SJSA1 (cell line): ENCODE measurements at places on chromosomes 16 and 17. TPM values are rescaled to one million over a fixed set of nuclear protein-coding genes. Genes with fewer than 3 reads are reported as not detected.

The TP53TG3F gene
- not detected in 2 replicates for total RNA-seq

The HASPIN gene
- total RNA-seq = 5.8 and 16.2 TPM in 2 replicates

The CTRB1 gene
- total RNA-seq = not detected in 2 replicates

The CD7 gene
- total RNA-seq = not detected in 2 replicates

The CHP2 gene
- not detected in 2 replicates for total RNA-seq

GRCh38 chr16:2983706-2984136, 3.5 kb upstream of the PKMYT1 start:
- H3K27ac ChIP-seq = no peak overlapping the region
- 0 out of 2 replicates have a peak overlapping the region, but pooled peaks have one; percentile 7 for H3K4me3 ChIP-seq
- DNase-seq = peak; percentile 88
- peaks cover 22% of the 10 kb centered on the region for H3K4me1 ChIP-seq
- peaks cover 3% of the 10 kb centered on the region; the same call in 1 of the 2 replicates for H3K27me3 ChIP-seq
- peaks cover 11% of the 10 kb centered on the region; the same call in 1 of the 2 replicates for H3K36me3 ChIP-seq

DNA sequence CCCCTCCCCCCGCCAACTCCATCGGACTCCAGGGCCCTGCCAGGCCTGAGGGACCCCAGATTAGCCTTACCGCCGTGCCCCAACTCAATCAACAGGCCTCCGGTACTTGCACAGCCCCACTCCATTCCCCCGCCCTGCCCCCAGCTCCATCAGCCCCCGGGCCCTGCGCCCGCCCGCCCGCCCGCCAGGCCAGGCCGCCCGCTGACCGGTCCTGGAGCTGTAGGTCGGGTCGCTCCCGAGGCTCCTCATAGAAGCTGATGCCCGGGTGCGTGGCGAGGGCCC, 308 bp downstream of the GTF3C1 start:
- peak overlapping the region; percentile 76 for H3K4me3 ChIP-seq
- H3K36me3 ChIP-seq = peaks cover 40% of the 10 kb centered on the region
- H3K27ac ChIP-seq = no peak overlapping the region
- H3K27me3 ChIP-seq = no peaks in the 10 kb centered on the region

GRCh38 chr16:3348547-3349167, 7.0 kb upstream of the OR2C1 start:
- H3K27ac ChIP-seq = no peak overlapping the region
- no peaks in the 10 kb centered on the region for H3K4me1 ChIP-seq
- H3K4me3 ChIP-seq = no peak overlapping the region
- H3K36me3 ChIP-seq = no peaks in the 10 kb centered on the region
- DNase-seq = no peak

- H3K4me3 ChIP-seq = no peak overlapping the region
- H3K4me1 ChIP-seq = no peaks in the 10 kb centered on the region; the same call in 1 of the 2 replicates
- DNase-seq = peak; percentile 27
- no peaks in the 10 kb centered on the region for H3K36me3 ChIP-seq
Measured at GRCh38 chr16:85856079-85856478, 42.9 kb upstream of the IRF8 start.

DNA sequence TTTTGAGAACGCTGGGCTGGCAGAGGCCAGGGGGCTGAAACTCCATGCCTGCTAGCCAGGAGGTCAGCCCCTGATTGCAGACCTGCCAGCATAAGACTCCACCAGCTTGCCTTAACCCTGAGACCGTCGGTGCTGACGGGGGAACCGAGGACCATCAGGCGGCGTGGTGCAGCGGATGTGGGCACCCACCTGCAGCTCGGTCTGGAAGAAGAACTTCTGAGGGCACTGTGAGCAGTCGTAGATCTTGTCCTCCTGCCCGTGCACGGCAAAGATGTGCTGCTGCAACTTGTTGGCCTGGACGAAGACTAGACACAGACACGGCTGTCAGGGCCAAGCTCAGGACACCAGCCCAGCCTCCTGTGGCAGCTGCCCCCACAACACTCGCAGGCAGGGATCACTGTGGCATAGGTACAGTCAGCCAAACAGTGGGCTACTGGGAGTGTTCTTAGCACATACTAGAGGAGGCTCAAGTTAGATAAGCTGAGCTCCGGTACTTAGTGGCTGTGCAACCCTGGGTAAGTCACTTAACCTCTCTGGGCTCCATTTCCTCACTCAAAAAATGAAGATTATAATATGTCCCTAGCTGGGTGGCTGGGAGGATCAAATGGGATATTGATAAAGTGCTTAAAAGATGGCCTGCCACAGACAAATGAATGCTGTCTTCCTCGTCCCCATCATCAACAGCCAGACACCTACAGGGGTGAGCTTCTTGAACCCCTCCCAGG, 150.0 kb downstream of the C16orf78 start:
- H3K4me3 ChIP-seq = no peak overlapping the region
- no peak overlapping the region for H3K27ac ChIP-seq
- H3K36me3 ChIP-seq = no peaks in the 10 kb centered on the region
- peaks cover 4% of the 10 kb centered on the region; the same call in 1 of the 2 replicates for H3K4me1 ChIP-seq

DNA sequence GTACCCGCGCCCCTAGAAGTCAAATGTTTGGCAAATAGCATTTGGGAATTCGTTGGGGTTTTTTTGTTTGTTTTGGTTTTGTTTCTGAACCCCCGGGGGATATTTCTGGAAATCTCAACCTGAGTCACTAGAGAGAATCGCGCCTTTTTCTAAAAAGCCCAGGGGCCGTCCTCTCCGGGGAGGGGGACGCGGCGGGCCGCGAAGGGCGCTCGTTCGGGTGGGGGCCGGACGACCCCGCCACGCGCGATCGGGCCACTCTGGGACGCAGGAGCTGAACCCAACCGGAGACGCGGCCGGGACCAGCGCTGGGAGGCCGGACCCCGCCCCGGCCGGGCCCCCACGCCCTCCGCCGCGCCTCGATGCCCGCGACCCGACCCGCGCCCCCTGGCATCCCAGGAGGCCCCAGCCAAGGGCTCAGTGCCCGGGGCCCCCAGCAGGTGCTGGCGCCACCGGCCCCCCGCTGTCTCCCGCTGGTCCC, 302 bp downstream of the LITAF start:
- peak overlapping the region; percentile 97 for H3K4me3 ChIP-seq
- peak overlapping the region; percentile 88 for H3K27ac ChIP-seq
- H3K4me1 ChIP-seq = peaks cover 49% of the 10 kb centered on the region
- no peaks in the 10 kb centered on the region for H3K27me3 ChIP-seq
- H3K36me3 ChIP-seq = peaks cover 24% of the 10 kb centered on the region

DNA sequence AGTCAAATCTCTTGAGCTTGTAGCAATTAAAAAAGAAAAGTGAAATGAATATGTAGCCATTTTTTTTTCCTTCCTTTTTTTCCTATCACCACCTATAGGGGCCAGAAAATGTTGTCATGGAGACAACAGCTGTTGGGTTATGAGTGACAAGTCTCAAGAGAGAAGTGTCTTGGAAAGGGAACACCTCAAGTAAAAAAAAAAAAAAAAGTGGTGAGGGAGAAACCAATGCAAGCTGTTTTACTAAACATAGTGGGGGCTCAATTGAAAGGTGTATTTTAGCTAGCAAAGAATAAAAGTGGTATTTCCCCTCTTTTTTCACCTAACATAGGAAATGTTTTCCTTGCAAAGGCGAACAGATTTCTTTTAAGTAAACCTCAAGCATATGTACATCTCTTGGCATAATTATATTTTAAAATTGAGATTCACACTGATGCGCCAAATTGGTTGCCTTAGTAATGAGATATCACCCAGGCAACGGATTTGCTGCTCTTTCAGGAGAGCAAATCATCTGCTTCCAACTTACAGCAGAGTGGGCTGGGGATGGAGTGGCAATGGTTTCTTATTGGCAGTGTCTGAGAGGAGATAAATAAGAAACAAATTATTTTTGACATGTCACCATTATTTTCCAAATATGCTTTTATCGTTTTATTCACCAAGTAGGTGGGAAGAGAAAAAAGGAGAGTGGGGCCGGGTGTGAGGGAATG, 183.6 kb downstream of the MYO1D start:
- no peaks in the 10 kb centered on the region for H3K36me3 ChIP-seq
- H3K27ac ChIP-seq = no peak overlapping the region
- DNase-seq = no peak
- H3K4me3 ChIP-seq = no peak overlapping the region
- H3K27me3 ChIP-seq = no peaks in the 10 kb centered on the region
- no peaks in the 10 kb centered on the region for H3K4me1 ChIP-seq

- H3K4me3 ChIP-seq = no peak overlapping the region
- no peaks in the 10 kb centered on the region for H3K27me3 ChIP-seq
- no peak for DNase-seq
- no peak overlapping the region for H3K27ac ChIP-seq
Measured at GRCh38 chr17:50354776-50355175, 8.8 kb downstream of the XYLT2 start.

- no peak for DNase-seq
- H3K27ac ChIP-seq = no peak overlapping the region
- H3K4me1 ChIP-seq = no peaks in the 10 kb centered on the region
- H3K36me3 ChIP-seq = peaks cover 33% of the 10 kb centered on the region
Measured at GRCh38 chr16:67437513-67437912, 6.6 kb downstream of the HSD11B2 start.

DNA sequence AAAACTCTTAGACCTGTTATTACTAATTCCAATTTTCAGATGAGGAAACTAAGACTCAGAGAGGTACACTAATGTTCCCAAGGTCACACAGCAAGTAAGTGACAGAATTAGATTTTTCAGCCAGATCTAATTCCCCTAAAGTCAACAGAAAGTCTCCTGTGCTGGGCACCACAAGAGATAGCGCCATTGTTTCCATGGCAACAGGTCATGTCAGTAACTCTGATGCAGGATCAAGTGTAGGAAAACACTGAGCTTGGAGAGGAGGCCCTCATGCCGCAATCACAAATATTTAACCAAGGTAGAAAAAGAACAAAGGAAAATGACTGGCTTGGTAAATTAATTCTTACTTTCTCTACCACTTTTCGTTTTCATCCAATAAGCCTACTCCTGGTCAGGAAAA, 166.0 kb upstream of the CDH13 start:
- no peak for DNase-seq
- H3K27me3 ChIP-seq = no peaks in the 10 kb centered on the region; the same call in 1 of the 2 replicates
- no peaks in the 10 kb centered on the region for H3K4me1 ChIP-seq

DNA sequence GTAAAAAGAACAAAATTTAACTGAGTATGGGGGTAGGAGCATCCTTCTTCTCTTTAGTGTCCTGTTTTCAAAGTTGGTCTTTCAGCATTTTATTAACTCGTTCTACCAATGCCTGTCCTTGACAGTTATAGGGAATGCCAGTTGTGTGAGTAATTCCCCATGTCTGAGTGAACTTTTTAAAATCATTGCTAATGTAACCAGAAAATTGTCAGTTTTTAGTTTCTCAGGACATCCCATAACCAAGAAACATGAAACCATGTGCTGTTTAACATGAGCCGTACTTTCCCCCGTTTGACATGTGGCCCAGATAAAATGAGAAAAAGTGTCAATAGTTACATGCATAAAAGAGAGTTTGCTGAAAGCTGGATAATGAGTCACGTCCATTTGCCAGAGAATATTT, 71.4 kb upstream of the ARL4D start:
- H3K27me3 ChIP-seq = no peaks in the 10 kb centered on the region
- DNase-seq = no peak
- H3K4me3 ChIP-seq = no peak overlapping the region
- H3K36me3 ChIP-seq = no peaks in the 10 kb centered on the region
- no peak overlapping the region for H3K27ac ChIP-seq

- no peak overlapping the region for H3K27ac ChIP-seq
- H3K27me3 ChIP-seq = no peaks in the 10 kb centered on the region
- no peaks in the 10 kb centered on the region for H3K36me3 ChIP-seq
- no peak for DNase-seq
- no peaks in the 10 kb centered on the region for H3K4me1 ChIP-seq
- H3K4me3 ChIP-seq = no peak overlapping the region
Measured at GRCh38 chr17:69431835-69432234, 17.3 kb downstream of the MAP2K6 start.
